ENCODE measurements at places on chromosomes 3 and 15. TPM values are rescaled to one million over a fixed set of nuclear protein-coding genes. Genes with fewer than 3 reads are reported as not detected.

WNT5A gene
- 27.2 TPM for total RNA-seq

KBTBD12 gene
- total RNA-seq: 0.95 TPM

GOLGA6D gene
- total RNA-seq: not detected

ST8SIA2 gene
- total RNA-seq: not detected

FEZF2 gene
- total RNA-seq: not detected

CFAP44 gene
- 14.1 TPM for total RNA-seq

SQOR gene
- 97.1 TPM for total RNA-seq

CCDC54 gene
- not detected for total RNA-seq

MYRIP gene
- 1.8 TPM for total RNA-seq

TMEM207 gene
- total RNA-seq: not detected

IMPG2 gene
- total RNA-seq: 0.21 TPM

CPOX gene
- total RNA-seq: 18.0 TPM

EIF4E3 gene
- total RNA-seq: 29.0 TPM

KNG1 gene
- total RNA-seq: not detected

SLC9C1 gene
- total RNA-seq: not detected

CCR3 gene
- total RNA-seq: not detected

CD200 gene
- total RNA-seq: 4.4 TPM

AGBL1 gene
- total RNA-seq: 12.0 TPM

Measured in lower lobe of right lung (tissue), 2 donors.